NCI-H774 (cell line): ENCODE measurements at places on chromosomes 7 and 10.
A peak's percentile ranks its signal among the peaks of the same experiment; 100 is the strongest.

DNA sequence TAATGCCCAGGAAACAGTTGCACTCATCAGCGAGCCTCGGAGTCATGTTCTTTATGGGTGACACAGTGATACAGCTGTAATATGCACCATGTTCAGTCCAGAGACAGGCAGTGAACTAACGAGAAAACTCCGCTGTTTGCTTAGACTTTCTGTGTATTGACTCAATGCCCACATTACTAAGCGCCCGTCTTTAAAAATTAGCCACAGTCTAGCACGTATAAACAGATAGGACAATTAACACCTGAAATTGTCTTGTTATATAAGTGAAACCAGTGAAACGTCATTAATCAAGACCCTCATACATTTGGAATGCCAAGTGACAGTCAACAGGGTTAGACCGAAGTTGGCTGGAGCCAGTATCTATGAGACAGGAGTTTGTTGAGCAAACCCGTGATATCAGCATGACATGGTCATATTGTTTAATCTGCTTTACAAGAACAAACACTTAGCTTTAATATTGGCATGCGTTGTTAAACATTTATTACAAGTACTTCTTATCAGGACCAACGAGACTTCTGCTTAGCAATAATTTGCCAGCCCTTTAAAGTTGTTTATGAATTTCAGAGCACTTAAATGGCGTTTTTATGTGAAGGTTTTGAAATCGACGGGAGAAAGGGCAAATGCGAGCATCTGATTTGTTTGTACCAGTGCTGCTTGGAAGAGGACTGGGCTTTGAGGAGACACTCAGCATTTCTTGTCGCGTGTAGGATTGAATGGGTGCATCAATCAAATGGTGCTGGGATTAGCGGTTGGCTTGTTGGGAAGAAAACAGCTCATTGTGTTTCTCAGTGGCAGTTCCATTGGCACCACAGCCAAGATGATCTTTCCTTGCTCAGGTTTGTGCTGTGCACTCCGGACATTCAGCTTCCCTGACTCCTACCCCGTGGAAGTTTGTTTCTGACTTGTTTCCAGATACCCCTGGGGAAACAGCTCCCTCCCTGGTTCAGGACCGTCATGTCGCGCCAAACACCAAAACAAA, 56.3 kb downstream of the CAMK1D start:
- DNase-seq, result peak; percentile 76

DNA sequence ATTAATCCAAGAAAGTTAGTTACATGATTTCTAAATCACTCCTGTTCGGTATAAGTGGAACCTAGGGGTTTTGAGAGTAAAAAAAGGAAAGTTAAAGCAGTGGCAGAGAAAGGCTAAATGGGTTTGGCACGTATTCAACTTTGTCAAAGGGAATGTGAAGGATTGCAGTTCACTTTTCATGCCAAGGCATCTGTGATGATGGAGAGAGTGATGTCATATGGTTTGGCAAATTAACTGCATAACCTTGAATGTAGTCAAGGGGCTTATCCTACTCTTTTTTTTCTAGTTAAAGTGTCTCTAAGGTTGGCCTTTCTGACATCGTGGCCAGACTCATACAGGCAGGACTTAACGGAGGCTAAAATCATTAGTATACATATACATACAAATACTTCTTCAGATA, 277.8 kb downstream of the EXOC4 start:
- DNase-seq, result no peak

DNA sequence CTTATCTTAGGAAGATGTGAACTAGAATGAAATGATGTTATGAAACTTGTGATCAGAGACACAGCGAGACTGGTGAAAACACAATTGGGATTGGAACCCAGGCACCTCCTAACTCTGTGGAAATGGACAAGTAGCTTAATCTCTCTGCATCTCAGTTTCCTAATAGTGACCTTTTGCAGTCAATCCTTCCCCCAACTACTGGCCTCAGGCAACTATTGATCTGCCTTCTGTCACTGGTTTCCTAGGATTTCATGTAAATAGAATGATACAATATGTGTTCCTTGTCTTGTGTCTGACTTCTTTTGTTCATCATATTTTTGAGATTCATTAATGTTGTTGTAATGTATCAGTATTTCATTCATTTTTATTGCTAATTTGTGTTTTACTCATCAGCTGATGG, 341.7 kb downstream of the REEP3 start:
- no peak for DNase-seq

- DNase-seq, result no peak
Measured at GRCh38 chr10:100392686-100393003, 45.6 kb downstream of the SCD start.

- DNase-seq, result no peak
Measured at GRCh38 chr7:105773030-105773460, 103.4 kb downstream of the ATXN7L1 start.

DNA sequence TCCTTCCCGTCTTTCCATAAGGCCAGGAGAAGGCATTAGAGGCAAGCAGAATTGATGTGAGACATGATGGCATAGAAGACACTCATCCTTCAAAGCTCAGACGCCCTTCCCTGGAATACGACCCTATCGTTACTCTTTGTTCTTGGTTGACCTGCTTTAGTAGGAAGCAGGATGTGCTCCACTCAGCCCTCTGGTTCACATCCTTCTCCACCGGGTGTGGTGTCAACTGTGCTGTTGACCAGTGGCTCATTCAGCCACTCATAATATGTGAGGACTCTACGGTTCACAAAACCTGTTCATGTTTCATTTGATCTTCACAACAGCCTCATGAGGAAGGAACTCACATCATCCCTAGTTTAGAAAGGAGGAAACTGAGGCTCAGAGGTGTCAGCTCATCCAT, 47.1 kb downstream of the ADRA2A start:
- no peak for DNase-seq

DNA sequence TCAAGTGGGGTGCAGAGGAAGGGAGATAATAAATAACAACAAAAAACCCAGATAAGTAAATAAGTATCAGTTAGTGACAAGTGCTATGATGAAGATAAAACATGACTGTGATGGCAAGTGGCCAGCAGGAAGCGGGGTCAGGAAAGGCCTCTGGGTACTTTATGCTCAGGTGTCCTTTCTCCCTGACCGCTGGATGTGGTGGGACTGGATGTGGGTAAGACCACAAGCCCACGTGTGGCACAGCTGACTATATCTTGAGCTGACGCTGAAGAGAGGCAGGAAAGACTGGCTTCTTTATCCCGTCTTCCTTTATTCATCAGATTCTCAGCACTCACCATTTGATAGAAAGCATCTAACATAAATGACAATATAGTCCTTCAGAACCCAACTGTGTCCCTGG, 87.8 kb downstream of the CREB5 start:
- no peak for DNase-seq

- no peak for DNase-seq
Measured at GRCh38 chr7:152383341-152384234, 52.2 kb downstream of the KMT2C start.

DNA sequence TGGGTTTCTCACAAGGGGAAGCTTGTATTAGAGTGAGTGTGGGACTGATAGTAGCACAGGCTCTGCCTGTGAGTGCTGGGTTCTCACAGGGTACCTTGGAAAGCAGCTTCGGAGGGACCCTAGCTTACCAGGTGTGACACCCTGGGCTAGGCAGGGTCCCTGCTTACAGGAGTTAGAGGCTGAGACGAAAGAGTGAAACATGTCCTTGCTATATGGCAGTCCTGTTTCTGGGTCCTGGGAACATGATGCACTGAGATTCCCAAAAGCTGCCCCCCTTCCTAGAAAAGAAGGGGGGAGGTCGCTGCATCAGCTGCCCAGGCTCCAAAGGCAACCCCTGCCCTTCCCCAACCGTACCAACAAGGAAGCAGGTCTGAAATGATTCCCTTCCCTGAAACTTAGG, 6.3 kb upstream of the ARHGAP22 start:
- DNase-seq, result no peak

DNA sequence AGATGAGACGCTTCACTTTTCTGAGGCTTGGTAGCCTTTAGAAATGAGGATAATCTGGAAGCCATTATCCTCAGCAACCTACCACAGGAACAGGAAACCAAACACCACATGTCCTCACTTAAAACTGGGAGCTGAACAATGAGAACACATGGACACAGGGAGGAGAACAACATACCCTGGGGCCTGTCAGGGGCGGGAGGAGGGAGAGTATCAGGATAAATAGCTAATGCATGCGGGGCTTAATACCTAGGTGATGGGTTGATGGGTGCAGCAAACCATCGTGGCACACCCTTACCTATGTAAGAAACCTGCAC, 48.9 kb downstream of the LRGUK start:
- DNase-seq, result no peak
